ENCODE measurements at places on chromosomes 5 and 9. TPM values are rescaled to one million over a fixed set of nuclear protein-coding genes. Genes with fewer than 3 reads are reported as not detected.

GNA14 gene
- 2.6 TPM for total RNA-seq

ADAMTS13 gene
- 1.3 TPM for total RNA-seq

ST8SIA4 gene
- 0.13 TPM for total RNA-seq

NUTM2G gene
- total RNA-seq, result not detected

IRX2 gene
- 0.97 TPM for total RNA-seq

TAS2R1 gene
- not detected for total RNA-seq

SLC6A18 gene
- not detected for total RNA-seq

THBS4 gene
- total RNA-seq, result 1.0 TPM

PPP1R26 gene
- 6.3 TPM for total RNA-seq

MEIKIN gene
- total RNA-seq, result not detected

CAVIN4 gene
- total RNA-seq, result 0.91 TPM

PPIC gene
- 82.3 TPM for total RNA-seq

KLHL3 gene
- 3.8 TPM for total RNA-seq

AIF1L gene
- 0.22 TPM for total RNA-seq

BTNL3 gene
- total RNA-seq, result not detected

PCDHGB1 gene
- total RNA-seq, result 6.1 TPM

NR5A1 gene
- total RNA-seq, result not detected

SOHLH1 gene
- total RNA-seq, result not detected

CAMK4 gene
- 0.11 TPM for total RNA-seq

HCN1 gene
- not detected for total RNA-seq

DMRT3 gene
- not detected for total RNA-seq

GRIN1 gene
- total RNA-seq, result not detected

GABBR2 gene
- 0.11 TPM for total RNA-seq

OR1Q1 gene
- total RNA-seq, result not detected

HTR1A gene
- not detected for total RNA-seq

CTXN3 gene
- total RNA-seq, result not detected

VPS13A gene
- 68.5 TPM for total RNA-seq

PTGER4 gene
- total RNA-seq, result 11.1 TPM

LVRN gene
- 1.6 TPM for total RNA-seq

PNPLA7 gene
- 3.0 TPM for total RNA-seq

PCDH12 gene
- total RNA-seq, result 2.8 TPM

FOXI1 gene
- not detected for total RNA-seq

MACIR gene
- total RNA-seq, result 5.0 TPM

ANKRD31 gene
- 0.65 TPM for total RNA-seq

ST6GALNAC4 gene
- 52.7 TPM for total RNA-seq

ACTBL2 gene
- not detected for total RNA-seq

CLIC3 gene
- total RNA-seq, result 16.0 TPM

LTC4S gene
- total RNA-seq, result 0.86 TPM

KIAA1958 gene
- total RNA-seq, result 1.7 TPM

ACTL7A gene
- total RNA-seq, result not detected

PCDHGA5 gene
- 5.6 TPM for total RNA-seq

FUBP3 gene
- 39.5 TPM for total RNA-seq

PSIP1 gene
- total RNA-seq, result 64.7 TPM

ARL14EPL gene
- total RNA-seq, result 0.11 TPM

CCDC152 gene
- 0.78 TPM for total RNA-seq

DPM2 gene
- 11.4 TPM for total RNA-seq

Data from articular chondrocyte of knee joint (primary cell).